ENCODE measurements at places on chromosomes 12 and 14.
A peak's percentile ranks its signal among the peaks of the same experiment; 100 is the strongest.

DNA sequence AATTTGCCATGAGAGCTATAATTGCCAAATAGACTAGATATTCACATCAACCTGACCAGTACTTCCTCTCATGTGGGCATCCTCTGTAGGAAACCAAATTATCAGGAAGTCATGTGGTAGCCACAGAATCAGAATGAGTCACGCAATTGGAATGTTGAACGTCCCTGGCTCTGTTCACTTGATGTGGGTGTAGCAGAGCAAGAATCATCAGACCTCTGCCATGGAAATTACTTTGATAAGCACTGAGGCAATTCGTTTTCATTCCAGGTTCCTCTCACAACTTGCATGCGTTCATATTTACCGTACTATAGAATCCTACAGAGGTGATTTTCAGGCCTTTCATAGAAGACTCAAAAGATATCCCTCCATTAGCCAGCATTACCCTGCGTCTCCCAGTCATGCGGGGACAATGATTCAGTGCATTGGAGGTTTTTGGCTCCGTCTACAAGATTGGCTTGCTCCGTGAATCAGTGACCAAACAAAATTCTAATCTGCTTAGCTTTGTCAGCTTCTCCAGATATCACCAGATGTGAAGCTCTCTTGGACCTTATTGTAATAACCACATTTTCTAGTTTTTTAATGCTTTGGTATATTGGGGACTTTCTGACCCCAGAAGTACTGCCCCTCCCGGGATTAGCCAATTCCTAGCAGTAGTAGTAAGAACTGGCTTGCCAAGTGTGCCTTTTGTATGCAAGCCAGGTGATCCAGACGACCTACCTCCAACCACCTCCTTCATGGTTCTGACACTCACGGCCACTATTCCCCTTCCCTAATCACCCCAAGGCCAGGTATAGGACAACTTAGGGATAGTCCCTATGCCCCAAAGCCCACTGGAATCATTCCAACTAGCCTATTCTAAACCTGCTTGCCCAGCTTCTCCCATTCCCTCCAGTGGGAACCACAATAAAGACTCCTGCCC lies 133.4 kb downstream of the KICS2 start:
- DNase-seq = no peak

GRCh38 chr12:62758216-62758615 lies 176.7 kb downstream of the PPM1H start:
- DNase-seq = no peak

DNA sequence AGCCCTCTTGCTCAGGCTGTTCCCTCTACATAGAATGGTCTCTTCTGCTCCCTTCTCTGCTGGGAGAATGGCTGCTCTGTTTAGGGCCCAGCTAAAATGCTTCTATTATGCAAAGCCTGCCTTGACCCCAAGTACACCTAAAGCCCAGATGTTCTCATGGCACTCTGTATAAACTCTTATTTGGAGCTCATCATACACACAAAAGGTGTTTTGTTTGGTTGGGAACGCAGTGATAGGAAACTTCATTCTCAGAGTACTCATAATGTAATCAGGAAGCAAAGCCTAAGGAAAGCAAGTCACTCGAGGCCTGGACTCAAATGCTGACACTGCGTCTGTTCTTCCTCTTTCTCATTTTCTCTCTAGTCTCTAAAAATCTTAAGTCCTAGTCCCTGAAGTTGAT lies 38.2 kb upstream of the SYCP3 start:
- DNase-seq = no peak

DNA sequence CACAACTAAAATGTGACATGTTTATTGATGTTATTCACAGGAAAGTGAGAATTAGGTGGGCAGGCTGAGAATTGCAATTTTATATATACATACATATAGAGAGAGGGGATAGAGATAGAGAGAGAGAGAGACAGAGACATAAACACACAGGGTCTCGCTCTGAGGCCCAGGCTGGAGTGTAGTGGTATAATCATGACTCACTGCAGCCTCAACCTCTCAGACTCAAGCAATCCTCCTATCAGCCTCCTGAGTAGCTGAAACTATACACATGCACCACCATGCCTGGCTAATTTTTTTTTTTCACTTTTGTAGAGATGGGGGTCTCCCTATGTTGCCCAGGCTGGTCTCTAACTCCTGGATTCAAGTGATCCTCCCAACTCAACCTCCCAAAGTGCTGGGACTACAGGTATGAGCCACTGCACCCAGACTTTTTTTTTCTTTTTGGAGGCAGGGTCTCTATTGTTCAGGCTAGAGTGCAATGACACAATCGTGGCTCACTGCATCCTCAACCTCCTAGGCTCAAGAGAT lies 49.1 kb downstream of the R3HDM2 start:
- DNase-seq = no peak

GRCh38 chr14:77303417-77304156 lies 17.1 kb downstream of the POMT2 start:
- no peak for DNase-seq

DNA sequence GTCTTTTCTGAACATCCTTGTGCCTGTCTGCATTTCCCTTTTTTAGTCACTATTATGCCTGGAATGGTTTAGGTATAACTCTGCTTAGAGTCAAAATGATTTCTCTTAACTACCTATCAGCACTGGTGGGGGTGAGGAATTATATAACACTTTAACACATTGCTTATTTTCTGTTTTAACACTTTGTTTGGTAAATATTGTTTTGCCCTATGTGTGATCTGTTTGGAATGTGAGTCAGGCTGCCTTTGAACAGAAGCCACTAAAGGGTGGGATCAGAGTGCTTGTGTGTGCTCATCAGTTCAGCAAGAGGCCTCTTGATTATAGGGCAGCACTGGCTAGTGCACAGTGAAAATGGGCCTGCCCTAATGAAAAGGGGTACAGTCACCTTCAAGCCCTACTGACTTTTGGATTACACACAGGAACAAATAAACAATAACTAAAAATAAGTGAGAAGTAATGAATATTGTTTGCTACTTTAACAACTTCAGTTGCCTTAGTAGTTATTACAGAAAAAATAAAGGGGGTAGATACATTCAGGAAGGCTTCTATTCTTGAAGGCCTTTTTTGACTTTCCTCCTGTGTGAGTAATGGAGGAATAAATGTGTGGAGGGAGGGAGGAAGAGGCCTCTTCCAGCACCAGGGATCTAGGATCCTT lies 23.2 kb downstream of the NGDN start:
- no peak for DNase-seq

DNA sequence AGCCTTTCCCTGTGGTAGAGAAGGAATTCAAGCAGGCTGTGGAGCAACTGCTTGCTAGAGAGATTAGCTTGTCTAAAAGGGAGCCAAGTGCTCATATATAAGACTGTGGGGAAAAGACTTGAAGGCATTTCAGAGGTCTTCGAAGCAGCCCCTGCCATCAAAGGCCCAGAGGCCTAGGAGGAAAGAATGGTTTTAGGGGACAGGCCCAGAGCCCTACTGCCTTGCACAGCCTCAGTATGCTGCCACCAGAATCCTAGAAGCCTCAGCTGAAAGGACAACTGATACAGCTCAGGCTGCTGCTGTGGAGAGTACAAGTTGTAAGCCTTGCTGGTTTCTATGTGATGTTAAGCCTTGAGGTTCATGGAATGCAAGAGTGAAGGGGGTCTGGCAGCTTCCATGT lies 109.9 kb downstream of the DERA start:
- DNase-seq = no peak

DNA sequence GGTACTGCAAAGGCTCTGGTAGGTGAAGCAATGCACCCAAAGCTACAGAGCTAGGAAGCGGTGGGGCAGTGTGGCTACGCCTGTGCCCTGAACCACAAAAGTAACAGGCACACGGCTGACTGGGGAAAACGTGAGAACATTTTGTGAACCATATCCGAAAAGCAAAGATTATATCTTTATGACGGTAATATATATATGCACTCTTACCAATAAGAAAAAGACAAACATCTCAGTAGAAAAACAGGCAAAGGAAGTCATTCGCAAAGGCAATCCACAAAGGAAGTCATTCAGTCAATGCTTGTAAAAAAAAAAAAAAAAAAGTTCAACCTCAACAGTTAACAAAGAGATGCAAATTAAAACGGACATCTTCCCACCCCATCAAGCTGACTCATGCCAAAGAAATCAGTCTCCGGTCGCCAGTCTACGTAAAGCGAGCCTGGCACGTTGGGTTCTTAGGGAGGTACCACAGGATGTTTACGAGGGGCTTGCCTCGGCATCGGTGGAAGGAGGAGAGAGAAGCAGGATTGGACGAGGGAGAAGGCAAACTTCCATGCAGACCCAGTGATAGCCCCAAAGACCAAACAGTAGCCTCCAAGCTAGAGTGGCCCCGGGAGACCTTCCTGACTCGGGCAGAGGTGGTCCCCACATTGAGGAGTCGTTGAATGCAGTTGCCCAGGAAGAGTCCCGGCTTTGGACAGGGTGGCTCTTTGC lies 39.4 kb upstream of the PPP2R5C start:
- DNase-seq = peak; percentile 63

DNA sequence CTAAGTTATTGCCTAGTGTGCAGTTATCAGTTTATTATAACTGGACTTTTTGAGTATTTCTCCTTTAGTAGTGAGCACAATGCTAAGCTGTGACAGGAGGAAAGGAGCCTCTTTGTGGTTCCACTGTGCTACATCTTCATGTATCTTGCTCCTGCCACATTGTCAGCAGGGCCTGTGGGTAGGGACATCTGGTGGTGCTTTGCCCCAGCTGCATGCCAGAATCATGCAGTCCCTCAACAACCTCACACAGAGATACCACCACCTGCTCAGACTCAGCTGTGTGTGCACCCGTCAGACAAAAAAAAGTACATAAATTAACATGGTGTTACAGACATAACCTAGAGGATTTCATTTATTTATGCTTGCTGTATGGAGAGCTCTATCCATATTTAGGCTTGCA lies 51.1 kb downstream of the MIS18BP1 start:
- no peak for DNase-seq

- DNase-seq = no peak
Measured at GRCh38 chr12:132146098-132146497, 1.8 kb downstream of the NOC4L start.

- no peak for DNase-seq
Measured at GRCh38 chr12:78562368-78563205, 302.0 kb upstream of the SYT1 start.

DNA sequence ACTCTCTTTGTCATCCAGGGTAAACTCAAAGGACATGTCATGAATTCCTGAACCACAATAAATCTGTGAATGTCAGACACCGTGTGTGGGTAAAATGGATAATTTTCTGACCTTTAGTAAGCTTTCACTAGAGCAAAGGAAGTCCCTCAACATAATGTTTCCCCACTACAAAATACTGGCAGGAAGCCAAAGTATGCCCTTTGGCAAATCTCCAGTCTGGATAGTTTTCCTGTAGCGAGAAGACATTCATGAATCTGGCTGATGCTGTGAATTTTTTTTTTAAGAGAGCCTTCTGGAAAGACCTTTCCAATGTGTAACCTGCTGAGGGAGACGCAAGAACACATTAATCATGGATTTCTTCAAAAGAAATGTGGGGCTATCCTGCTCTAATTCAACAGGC lies 389.6 kb upstream of the DDHD1 start:
- no peak for DNase-seq

DNA sequence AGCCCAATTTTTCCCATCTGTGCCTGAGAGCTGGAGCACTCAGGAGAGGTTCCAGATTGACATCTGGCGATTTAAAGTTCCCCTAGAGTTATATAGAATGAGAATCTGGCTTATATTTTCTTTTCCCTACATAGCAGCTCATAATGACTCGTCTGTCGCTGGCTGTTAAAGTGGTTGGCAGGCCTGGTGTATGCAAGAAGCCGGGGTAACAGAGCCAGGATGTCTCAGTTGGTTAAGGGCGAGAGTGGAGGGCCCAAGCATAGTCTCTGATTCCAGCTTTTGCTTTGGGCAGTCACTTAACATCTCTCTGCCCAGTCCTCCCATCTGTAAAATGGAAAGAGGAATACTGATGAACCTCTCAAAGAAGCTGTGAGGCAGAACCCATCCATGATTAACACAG lies 751.6 kb downstream of the NOVA1 start:
- no peak for DNase-seq

DNA sequence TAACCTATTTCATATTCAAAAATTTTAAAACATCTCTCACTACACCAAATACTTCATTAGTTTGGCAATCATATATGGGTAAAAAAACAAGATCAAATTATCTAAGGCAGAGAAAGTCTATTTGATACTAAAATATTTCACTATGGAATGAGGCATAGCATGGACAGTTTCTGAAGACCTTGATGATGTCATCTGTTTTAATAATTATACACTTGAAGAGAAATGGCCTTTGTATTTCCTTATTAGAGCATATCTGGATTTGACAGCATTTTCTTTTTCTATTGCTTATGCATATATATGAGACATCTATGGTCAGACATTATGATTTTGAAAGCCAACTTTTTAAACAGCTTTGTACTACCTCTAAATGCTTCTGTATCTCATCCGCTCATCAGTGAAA lies 88.6 kb downstream of the DDHD1 start:
- DNase-seq = no peak

GRCh38 chr12:6961278-6961694 lies 9.2 kb downstream of the PHB2 start:
- peak; percentile 90 for DNase-seq

DNA sequence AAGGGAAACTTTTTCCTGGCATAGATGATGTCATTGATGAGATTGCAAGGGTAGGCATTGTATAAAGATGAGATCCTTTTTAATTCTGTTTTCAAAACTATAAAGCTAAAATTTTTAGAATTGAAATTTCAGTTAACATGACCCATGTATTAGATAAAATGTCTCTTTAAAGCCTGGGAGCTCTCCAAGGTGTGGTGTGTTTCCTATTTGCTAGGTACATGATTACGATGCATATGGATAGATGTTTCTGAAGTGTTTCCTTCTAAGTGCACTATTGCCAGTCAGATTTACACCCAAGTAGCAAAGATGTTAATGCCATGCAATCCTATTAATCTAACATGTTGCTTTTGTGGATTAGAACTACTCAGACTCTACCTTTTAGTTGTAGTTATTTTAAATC lies 834.7 kb downstream of the DIO2 start:
- no peak for DNase-seq

- no peak for DNase-seq
Measured at GRCh38 chr12:120656008-120656407, 15.6 kb downstream of the CABP1 start.

GRCh38 chr14:104588066-104588857 lies 8.7 kb downstream of the C14orf180 start:
- no peak for DNase-seq

GRCh38 chr12:120539303-120539702 lies 5.1 kb downstream of the RNF10 start:
- DNase-seq = no peak

- no peak for DNase-seq
Measured at GRCh38 chr14:28707814-28708213, 58.8 kb upstream of the FOXG1 start.

- DNase-seq = no peak
Measured at GRCh38 chr12:10305411-10305810, 2.3 kb upstream of the KLRD1 start.

Measured in activated gamma-delta T cell treated with anti-CD3 and anti-CD28 coated beads, Interleukin-2, amount 50 U/mL, for 16 hours (primary cell).